Cortex of kidney (tissue), 1 donor: ENCODE measurements at places on chromosomes 6 and 20.

DNA sequence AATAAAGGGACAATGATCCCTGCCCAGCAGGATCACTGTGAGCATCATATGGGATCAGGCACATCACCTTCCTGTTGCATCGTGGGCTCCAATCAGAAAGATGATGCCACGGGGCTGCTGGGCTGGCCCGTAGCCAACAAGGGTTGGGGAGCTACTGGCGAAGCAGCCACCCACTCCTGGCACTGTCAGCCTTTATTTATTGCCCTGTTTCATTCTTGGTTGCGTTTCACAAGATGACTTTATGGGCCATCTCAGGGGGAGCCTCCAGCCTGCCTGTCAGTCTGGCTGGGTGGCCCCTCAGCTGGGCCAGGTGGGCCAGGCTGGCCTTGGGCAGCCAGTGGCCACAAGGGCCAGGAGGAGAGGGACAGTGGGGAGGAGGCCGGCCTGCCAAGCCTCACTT lies 17.3 kb downstream of the VSTM2L start:
- no peak for DNase-seq

- DNase-seq: no peak
These were observed 125.3 kb downstream of the ANKS1A start for GRCh38 chr6:35014341-35014740.

DNA sequence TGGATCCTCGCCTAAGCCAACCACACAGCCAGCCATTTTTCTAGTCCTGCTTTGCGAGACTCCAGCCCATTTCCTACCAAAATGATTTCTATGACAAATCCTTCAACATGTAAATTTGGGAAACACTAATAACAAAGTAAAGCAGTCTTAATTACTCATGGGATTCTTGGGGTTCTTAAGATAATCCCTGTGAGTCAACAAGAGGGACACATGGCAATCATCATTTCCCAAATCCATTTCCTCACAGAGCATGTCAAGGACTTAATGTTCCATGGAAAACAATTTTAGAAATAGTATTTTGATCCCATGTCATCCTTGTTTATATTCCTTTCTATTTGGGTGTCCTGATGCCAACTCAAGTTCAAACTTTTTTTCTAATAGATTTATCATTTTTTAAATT lies 322.7 kb upstream of the NOX3 start:
- no peak for DNase-seq

DNA sequence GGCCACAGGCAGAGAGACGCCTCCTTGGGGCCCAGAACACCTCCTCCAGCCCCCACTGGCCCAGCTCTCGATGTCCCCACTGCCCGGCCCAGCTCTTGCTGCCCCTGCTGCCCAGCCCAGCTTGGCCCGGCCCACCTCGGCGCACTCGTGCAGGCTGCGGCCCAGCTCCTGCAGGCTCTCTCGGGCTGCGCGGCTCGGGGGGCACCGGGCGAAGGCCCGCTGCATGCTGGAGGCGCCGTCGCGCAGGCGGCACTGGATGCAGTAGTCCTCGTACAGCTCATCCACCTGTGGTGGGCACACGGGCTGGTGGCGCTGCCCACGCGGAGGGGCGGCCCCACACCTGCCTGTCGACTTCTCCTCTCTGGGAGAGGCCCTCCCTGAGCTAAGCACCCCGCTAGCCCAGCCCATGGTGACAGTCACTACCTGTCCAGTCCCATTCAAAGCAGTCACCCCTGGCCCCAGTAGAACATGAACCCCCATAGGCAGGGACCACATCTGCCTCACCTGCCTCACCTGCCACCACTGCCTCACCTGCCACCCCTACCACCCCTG lies 81.8 kb downstream of the RIPOR3 start:
- DNase-seq: no peak

DNA sequence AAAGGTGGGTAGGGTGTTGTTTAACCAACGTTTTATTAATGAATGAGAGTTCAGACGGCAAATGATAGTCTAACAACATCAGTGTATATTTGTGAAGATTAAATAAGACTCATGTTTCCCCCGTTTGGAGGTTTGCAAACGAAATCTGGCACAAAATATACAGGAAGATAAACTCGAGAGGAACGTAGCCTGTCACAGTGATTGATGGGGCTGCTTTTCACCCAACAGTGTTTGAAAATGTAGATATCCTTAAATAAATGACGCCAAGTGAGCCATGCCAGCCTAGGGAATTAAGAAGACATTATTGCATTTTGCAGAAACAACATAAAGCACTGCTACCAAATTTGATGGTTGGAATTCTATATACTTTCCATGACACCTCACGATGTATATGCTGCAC lies 696.5 kb upstream of the FLRT3 start:
- DNase-seq: no peak

DNA sequence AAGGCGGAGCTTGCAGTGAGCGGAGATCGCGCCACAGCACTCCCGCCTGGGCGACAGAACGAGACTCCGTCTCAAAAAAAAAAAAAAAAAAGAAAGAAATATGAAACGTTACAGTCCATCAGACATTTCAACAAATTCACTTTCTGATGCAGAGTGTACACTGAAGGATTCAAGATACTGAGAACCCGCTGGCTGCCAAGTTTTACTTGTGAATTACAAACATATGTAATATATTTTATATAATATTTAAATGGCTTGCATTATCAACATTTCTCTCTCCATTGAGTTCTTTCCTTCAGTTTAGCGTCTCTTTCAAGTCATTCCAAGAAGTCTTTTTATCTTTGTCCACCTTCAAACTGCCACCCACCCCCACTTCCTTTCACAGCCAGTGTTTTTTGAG lies 240.9 kb upstream of the RNF217 start:
- DNase-seq: no peak

- no peak for DNase-seq
These were observed 83.4 kb upstream of the FRMD1 start for GRCh38 chr6:168162366-168162765.

DNA sequence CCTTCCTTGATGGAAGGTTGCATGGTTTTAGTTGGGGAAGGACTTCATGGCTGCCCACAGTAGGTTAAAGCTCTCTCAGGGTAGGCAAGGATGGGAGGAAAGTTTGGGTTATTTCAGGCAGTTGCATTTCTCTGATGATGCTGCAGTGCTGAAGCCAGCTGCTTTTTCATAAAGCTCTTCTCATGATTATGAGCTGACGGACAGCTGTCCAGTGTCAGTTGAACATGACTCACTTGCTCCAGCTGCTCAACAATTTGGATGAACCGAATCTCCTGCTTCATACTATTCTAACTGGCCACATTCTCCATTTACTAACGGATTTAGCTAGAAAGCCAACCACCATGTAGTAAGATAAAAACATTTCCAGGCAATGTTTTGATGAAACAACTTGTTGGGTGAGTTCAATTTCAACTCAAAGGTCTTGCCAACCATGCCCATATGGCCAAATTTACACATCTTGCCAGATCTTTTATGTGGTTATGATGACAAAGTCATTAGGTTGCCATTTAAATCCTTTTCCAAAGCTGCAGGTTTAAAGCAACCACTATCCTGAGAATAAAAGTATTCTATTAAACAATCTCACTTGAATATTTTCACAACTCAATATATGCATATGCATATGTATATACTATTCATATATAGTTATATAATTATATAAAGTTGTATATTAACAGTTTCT lies 125.9 kb downstream of the HS3ST5 start:
- DNase-seq: no peak
